Caki2 (cell line): ENCODE measurements at places on chromosomes 4 and X.

- DNase-seq, result no peak
These were observed 25.2 kb downstream of the REPS2 start for GRCh38 chrX:16971694-16972093.

- DNase-seq, result no peak
These were observed 13.6 kb downstream of the HTRA3 start for GRCh38 chr4:8283161-8283560.

DNA sequence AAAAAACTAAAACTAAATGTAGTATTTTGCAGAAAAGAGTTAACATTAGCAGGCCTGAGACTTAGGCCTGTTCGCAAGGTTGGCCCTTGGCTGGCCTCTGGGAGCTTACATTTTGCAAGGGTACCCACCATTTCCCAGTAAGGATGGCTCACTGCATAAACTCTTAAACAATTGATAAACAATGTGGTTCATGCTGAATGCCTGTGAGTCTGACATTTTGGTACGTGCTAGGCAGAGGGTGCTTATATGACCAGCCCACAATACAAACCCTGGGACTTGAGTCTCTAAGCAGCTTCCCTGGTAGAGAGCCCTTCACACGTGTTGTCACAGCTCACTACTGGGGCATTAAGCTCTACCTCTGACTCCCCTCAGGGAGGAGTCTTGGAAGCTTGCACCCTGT, 7.4 kb downstream of the PRPS2 start:
- no peak for DNase-seq

DNA sequence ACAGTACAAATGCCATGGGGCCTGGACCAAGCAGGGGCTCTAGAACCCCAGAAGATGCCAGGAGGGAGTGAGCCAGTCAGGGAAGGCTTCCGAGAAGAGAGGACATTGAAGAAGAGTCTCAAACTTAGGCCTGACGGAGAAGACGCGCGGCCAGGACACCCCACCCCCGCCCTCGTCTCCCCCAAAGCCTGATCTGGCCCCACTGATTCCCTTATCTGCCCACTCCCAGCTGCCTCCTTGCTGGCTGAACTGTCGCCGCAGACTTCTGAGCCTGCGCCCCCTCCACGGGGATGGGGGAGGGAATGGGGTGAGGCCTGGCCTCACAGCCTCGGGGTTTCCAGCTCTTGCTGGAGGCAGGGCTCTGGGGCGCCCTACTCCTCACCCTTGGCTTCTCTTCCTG, 3.6 kb upstream of the GATA1 start:
- no peak for DNase-seq

DNA sequence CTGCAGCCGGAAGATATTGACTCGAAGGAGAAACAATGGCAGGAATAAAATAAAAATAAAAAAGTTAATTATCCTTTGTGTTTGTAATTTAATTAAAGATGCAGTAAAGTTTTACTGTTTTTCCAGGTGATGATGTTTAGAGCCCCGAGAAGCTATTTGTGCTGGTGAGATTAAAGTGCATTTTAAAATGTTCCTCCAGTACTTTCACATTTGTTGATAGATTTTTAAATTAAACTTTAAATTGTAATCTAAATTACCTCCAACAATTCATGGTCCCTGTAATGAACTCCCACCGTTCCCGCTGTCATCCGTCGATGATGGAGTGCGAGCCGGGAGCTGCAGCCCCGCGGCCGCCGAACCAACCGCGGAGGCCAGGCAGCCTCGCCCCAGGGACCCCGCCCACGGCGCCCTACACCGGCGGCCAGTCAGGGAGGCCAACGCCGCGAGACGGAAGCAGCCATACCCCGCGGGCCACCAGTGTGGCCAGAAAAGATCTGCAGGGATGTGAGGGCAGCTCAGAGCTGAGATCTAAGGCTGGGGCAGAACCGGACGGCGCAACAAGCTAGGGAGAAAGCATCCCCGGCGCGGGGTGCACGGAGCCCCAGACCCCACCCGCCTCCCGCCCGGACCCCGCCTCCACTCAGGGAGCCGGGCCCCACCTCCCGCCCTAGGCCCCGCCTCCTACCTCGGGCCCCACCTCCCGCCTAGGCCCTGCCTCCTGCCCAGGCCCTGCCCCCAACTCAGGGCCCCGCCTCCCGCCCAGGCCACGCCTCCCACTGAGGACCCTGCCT, 104.0 kb downstream of the FAM53A start:
- DNase-seq, result peak; percentile 80

DNA sequence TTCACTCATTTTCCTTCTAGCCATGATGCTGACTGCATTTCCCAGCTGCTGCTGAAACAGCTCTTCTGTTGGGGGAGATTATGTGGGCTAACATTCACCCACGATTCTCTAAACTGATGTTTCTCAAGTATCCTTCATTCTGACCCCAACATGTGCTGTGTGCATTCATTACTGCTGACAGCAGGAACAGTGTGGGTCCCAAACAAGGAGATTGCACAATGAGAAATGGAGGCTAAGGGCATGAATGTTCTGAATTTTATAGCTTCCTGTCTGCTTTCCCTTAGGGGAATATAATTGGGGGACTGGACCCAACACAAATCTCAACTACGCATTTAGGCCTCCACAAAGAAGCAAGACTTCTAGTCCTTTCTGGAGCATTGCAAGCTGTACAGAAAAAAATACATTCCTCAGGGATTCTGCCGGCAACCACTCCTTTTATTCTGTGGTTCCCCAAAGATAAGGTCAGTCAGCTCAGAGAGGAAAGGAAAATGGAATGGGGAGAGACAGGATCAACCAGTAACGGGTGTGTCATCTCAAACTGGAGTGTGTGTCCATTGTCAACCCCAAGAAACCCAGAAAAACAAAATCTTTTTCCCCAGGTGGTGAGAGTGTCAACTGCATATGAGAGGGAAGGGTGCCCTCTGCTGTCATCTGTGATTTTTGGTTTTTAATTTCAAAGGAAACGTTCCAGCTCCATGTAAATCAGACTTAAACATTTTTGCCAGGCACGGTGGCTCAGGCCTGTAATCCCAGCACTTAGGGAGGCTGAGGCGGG, 81.5 kb upstream of the EGFL6 start:
- DNase-seq, result peak; percentile 68

DNA sequence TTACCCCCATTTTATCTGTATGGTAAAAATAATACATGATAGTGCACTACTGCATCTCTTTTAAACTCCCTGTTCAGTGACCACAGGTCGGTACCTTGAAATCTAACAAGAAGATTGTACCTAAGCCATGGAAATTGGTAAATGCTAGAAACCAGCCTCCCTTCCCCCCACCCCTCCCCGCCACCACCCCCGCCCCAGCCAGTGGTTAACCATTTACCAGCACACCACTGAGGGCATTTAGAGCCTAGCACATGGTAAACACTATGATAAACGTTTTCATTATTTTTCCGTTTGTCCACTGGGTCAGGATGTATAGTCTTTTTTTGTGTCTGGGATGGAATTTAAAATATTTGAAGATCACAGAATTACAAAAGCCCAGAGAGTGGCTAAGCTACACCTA, 703 bp upstream of the FTSJ1 start:
- DNase-seq, result no peak

- DNase-seq, result no peak
These were observed 20.3 kb downstream of the ATP2B3 start for GRCh38 chrX:153537526-153538295.

GRCh38 chr4:157886645-157887044, 286.2 kb downstream of the GASK1B start:
- no peak for DNase-seq
